Stimulated activated CD4-positive, alpha-beta T cell treated with anti-CD3 and anti-CD28 coated beads, Interleukin-12 subunit alpha, Interleukin-12 subunit beta, amount 100 ng/mL, for 48 hours (primary cell): ENCODE measurements at places on chromosomes 16 and 17.

GRCh38 chr16:17289674-17290635, 180.8 kb downstream of the XYLT1 start:
- DNase-seq: no peak

DNA sequence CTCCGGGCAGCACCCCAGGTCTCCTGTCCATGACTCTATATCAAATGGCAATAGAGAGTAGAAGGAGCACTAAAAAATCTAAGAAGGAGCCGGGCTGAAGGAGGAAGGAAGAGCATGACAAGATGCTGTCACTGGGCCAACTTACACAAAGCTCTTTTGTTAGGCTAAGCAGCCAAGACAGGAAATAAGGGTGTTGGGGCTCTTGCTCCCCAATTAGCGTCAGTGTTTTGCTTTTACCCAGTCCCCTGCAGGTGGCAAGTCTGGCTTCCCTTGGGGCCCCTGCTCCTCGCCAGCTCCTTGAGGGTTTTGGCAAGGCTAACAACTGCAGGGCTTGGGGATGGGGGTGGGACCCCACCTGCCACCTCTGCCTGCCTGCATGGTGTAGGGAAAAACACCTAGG, 120.5 kb downstream of the CCT6B start:
- no peak for DNase-seq

GRCh38 chr17:18959071-18959844, 7.3 kb downstream of the SLC5A10 start:
- no peak for DNase-seq

- no peak for DNase-seq
These were observed 50.8 kb upstream of the ENDOV start for GRCh38 chr17:80364091-80364691.

DNA sequence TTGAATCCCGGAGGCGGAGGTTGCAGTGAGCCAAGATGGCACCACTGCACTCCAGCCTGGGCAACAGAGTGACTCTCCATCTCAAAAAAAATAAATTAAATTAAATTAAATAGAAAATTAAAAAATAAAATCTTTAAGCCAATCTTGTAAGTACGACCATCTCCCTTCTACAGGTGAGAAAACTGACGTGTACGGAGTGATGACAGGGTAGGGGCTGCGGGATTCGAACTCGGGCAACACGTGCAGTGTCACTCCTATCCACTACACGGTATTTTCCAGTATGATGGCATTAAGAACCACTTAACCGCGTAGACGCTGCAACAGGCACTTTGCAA, 762 bp downstream of the WDR59 start:
- DNase-seq: no peak

GRCh38 chr17:76909971-76910760, 42.0 kb downstream of the MGAT5B start:
- peak; percentile 13 for DNase-seq

GRCh38 chr16:21590796-21591195, 8.6 kb upstream of the METTL9 start:
- DNase-seq: no peak

DNA sequence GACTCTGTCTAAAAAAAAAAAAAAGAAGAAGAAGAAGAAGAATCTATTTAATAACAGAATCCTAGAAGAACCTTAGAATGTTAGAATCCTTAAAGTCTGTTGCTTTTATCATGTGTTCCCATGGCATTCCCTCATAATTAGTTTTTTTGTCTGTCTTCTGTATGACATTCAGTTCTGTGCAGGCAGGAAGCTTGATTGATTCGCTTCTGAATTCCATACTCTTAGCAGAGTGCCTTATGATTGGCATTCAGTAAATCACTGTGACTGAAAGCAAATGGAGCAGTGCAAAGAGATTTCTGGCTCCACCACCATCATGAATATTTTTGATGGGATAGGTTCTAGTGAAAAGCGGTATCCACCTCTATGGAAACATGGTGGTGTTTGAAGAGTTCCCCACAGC, 1065.9 kb upstream of the RBFOX1 start:
- no peak for DNase-seq

GRCh38 chr16:21656795-21657768, 4.7 kb upstream of the IGSF6 start:
- peak; percentile 40 for DNase-seq

DNA sequence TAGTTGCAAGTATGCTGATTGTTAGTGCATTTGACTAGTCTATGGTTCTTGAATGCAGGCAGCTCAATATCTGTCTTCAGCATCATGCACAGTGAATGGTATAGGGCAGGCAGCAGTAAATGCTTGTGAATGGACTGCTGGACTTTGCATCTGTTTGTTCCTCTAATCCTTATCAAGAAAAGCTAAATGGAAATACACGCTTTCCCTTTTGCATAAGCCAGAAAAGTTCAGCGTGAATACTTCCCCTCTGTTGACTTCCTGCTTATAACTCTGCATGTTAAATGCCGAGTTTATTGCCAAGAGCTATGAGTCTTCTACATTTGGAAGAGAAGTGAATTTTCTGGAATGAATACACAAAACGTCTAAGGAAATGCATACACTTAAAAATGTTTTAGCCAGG, 127.9 kb upstream of the CPHXL start:
- no peak for DNase-seq

GRCh38 chr16:49826515-49826914, 29.4 kb downstream of the ZNF423 start:
- no peak for DNase-seq

GRCh38 chr17:55570391-55570790, 59.1 kb upstream of the SMIM36 start:
- DNase-seq: no peak

DNA sequence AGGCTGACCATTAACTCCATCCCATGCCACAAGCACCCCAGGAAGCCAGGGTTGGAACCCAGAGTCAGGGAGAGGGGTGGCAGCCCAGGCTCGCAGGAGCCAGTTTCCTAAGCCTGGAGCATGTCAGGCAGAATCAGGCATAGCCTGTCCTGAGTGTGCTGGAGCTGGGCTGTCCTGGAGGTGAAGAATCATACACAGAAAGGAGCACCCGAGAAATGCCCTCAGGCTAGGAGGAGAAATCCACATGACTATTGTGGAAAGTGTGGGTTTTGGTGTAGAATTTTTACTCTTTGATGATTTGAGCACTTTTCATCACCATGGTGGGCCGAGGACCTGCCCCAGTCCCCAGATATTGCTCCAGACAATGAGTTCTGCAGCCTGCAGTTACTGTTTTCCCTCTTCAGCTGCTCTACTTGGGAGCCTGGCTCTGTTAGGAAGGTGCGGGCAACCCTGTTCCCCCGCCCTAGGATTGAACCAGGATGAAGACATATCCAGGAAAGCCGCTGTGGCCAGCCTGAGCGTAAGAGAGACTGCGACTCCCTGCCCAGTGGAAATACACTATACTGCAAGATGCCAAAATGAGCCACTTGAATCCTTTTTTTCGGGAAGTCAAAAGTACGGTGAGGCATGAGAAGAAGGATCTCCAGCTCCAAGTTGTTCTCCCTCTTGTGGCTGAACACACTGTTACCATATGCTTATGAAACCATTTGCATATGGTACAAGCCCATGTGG, 29.0 kb upstream of the HEATR6 start:
- DNase-seq: no peak

- DNase-seq: no peak
These were observed 10.7 kb downstream of the PAM16 start for GRCh38 chr16:4340443-4340842.

DNA sequence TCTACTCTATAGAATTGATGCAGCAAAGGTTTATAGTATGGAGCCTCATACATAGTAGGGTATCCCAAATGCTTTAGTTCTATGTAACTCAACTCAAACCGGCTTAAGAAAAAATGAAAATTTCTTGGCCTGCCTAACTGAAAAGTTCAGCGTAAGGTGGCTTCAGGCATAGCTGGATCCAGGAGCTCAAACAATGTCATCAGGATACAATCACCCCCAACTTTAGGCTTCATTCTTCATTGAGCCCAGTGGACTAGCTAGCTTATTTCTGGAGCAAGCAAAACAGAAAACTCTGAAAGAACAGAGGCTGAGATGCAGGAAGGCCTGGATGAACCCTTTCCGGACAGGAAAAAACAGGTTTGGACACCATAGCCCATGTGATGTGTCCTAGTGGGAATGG, 147.5 kb upstream of the HS3ST4 start:
- DNase-seq: no peak

DNA sequence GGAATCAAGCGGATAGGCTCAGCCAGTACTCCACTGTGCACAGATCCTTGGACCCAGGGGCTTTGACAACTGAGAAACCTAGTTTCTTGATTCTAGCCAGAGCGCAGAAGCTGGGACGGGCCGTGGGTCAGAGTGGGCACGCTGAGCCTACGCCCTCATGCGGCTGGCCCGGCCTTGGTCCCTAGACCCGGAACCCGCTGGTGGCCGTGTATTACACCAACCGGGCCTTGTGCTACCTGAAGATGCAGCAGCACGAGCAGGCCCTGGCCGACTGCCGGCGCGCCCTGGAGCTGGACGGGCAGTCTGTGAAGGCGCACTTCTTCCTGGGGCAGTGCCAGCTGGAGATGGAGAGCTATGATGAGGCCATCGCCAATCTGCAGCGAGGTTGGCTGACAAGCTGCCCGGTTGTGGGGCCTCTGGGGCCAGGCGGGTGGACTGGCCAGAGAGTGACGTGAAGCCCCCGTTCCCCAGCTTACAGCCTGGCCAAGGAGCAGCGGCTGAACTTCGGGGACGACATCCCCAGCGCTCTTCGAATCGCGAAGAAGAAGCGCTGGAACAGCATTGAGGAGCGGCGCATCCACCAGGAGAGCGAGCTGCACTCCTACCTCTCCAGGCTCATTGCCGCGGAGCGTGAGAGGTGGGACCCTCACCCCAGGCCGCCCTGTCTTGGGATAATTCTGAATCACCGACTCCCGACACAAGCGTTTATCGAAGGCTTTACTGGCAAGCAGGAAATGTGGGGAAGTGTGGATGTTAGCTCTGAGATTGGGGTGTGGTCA, 946 bp downstream of the STUB1 start:
- DNase-seq: no peak

DNA sequence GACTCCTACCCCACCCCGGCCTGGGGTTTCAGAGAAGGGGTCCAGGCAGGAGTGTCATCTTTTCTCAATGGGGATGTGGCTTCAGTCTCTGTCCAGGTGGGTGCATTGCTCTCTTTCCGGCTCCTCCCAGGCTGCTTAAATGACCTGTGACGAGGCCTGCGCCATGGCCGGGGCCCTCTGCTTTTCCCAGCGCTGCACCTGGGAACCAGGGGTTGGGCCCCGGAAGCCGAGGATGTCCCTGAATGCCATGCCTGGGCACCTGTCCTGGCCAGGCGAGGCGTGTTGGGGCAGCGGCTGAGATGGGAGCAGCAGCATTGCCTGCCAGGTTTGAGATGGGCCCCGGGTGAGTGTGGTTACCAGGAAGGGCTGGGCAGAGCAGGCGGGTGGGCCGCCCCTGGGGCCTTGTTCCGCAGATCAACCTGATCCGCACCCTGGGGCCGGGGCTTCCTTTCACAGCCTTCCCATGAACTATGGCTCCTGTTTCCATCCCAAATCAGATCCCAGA, 147.4 kb downstream of the SEC14L1 start:
- DNase-seq: no peak

DNA sequence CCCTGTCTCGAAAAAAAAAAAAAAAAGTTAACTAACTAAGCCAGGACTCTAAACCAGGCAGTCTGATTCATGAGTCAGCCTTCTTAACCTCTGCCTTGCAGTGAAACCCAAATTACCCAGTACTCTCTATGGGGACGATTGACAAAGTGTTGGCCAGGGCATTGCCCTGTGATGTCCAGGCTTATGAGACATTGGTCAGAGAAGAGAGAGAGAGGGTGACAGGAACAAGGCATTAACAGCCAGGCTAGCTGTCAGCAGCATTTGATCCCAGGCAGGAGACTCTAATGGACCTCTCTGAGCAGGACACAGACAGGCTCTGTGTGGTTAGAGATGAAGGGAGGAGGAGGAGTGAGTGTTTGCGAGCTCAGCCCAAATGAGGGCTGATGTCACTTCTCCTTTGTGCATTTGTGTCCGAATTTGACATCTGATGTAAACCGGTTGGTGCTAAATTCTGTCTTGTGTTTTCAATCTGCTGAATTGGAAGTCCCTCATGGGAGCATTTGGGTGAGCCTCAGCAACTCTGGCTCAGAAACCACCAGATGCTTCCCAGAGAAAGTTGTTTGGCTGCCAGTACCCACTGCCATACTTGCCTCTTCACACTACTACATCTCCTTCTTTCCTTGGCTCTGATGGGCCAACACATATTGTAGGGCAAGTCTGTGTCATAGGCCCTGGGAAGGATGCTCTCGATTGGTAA, 4.3 kb upstream of the MYL4 start:
- no peak for DNase-seq

DNA sequence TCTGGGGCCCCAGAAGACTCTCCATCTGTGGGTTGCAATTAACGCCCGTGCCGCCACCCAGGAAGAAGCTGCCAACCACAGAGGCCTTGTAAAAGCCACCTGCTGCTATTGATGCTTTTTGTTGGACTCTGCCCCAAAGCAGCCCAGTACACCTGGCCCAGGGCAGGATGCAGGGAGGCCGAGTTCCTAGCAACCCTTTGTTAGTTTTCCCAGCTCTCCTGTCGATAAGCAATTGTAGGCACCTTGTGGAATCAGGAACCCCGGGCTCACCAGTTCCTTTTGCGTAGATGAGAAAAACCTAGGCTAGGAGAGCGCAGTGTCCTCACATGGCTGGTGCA, 103.3 kb downstream of the ABCC6 start:
- DNase-seq: no peak

- DNase-seq: no peak
These were observed 3.6 kb downstream of the LITAF start for GRCh38 chr16:11583166-11583565.

GRCh38 chr16:75188832-75189477, 18.0 kb downstream of the CTRB2 start:
- DNase-seq: no peak

DNA sequence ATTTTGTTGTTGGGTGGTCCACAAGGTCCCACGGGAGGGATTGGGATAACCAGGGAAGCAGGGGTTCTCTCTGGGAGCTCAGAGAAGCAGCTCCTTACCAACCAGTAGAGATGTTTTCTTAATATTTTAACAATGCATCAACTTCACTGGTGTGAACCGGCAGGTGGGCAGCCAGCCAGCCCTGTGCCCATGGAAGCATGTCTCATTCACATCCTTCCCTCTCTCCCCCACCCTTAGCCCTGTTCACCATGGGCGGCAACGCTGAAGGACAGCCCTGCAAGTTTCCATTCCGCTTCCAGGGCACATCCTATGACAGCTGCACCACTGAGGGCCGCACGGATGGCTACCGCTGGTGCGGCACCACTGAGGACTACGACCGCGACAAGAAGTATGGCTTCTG, 9.3 kb downstream of the MMP2 start:
- no peak for DNase-seq
